ENCODE measurements at places on chromosomes 4 and X.
A peak's percentile ranks its signal among the peaks of the same experiment; 100 is the strongest.

DNA sequence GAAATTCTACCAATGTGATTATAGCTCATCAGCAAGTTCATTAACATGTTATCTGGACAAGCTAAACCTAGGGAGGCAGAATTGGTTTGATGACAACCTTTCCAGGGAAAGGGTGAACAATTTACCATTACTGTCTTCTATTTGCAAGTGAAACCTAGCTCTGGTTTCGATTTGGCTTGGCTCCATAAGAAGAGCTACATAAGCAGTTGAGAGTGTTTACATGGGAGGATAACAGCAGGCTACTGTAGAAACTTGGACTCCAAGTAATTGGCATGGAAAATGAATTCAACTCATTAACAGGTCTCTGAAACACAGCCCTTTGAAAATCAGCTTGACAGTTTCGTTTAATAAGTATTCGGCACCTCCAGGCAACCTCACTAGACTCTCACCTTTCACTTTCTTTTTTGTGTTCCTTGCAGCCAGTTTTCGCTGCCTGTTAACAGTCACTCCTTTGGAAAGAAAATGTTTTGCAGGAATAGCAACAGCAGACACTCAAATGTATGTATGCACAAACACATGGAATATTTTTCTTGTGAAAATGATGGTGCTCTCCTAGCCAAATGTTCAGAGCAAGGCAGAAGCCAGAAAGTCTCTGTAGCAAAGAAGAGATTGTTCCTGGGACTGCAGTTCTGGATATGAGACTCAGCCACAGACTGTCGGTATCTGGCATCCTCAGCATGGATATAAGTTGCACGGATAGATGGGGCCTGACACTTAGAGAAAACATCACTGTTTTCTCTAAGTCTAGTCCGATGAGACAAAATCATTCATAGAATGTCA lies 27.5 kb downstream of the POU3F4 start:
- DNase-seq, result no peak

DNA sequence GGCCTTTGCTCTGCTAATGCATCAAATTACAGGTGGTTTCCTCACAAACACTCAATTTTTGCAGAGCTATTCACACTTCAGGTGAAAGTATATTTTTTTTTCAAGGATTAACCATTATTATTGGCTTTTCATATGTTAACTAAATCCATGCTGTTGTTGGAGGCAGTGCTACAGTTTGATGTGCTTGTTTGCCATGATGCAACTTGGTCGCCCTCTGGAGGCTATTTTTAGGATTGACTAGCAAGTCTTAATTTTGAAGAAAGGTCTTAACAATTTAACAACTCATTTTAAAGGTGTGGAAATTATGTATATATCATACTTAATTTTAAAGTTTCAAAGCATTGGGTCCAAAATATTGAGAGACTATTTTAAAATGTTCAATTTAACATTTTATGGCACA lies 168.8 kb upstream of the FAM47A start:
- DNase-seq, result peak; percentile 23

- DNase-seq, result no peak
Observed at GRCh38 chr4:26197018-26197779, 123.6 kb upstream of the RBPJ start.

DNA sequence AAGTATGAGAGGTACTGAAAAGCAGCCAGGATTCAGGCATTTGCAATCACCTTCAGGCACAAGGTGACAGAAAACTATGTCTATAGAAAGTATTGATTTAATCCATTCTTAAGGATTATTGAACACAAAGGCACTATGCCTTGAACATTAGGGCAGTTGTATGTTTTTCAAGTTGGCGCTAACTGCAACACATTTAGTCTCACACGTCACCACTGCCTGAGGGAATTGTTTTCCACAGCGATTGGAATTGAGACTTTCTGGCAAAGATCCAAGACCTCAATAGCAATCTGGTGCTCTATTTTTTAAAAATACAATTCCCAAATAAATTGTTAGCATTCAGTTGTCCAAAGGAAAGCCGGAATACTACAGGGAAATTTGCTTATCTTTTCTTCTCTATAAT lies 52.7 kb upstream of the FTHL17 start:
- no peak for DNase-seq

DNA sequence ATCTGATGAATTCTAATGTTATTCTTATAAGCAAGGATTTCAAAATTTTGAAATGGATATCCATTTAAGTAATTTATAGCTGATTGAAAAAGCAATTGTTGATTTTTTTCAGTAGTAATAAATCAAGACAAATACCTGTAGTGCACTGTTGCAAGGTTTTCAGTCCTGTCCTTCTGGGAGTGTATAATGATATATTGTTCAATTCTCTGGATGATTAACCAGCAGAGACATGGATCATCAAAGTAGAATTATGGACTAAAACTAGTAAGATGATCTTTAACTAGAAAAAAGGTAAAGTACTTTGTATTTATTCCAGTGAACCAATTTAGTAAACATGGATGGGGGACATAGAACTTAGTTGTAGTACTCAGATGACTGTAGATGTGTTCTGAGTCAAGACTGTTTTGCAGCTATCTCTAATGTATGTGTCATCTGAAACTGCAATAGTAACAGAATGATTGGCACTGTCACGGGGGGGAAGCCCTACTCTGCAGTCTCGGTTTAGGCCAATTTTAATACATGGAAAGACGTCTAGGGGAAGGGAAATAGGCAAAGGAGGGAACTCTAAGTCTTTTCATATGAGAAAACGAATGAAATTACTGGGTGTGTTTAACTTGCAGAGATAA lies 121.9 kb downstream of the GLRA3 start:
- DNase-seq, result no peak

DNA sequence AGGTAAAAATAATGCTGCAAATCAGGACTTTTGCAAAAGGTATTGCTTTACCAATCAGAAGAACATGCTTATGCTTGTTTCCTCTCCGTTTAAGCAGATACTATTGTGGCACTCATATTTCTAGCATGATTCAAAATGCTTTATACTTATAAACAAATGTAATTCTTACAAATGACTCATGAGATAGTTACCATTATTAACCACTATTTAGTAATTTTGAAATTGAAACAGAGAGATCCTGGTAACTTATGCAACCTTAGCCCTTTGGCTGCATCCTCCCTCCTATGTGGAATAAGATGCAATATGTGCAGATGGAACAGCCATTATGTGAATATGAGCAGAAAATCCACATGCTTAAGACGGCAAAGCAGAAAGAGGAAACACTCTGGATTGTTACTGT lies 164.7 kb downstream of the PCDH18 start:
- DNase-seq, result no peak

DNA sequence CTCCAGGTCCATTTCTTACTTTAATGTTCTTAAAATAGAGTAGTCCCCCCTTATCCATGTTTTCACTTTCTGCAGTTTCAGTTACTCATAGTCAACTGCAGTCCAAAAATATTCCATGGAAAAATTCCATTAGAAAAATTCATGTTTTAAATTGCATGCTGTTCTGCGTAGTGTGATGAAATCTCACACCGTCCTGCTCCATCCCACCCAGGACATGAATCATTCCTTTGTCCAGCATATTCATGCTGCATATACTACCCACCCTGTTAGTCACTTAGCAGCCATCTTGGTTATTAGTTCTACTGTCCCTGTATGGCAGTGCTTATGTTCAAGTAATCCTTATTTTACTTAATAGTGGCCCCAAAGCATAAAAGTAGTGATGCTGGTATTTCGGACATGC lies 5.4 kb upstream of the PDLIM5 start:
- DNase-seq, result no peak

DNA sequence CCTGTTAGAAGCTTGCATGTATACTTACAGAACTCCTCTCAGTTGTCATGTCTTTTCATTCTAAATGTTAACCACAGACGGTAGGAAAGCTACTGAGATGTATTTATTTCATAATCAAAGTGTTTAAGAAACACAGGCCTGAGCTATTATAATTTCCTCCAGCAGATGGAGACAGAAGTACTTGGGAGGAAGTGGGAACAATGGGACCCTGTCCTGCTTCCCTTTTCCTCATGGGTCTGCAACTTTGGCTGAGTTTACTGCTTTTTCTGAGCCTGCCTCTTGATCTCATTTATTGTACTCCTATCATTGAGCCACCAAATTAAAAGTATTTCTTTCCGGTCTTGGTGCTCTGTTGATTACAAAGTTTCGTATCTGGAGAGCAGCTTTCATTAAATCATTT lies 67.7 kb upstream of the SPANXN2 start:
- DNase-seq, result no peak

DNA sequence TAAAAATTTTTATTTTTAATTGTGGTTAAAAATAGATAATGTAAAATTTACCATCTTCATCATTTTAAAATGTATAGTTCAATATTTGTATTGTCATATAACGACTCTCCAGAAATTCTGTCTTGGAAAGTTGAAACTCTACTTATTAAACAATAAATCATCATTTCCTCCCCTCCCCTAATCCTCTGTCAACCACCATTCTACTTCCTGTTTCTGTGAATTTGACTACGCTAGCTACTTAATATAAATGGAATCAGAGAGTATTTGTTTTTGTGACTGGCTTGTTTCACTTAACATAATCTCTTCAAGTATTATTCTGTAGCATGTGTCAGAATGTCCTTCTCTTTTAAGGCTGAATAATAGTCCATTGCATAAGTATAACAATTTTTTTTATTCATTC lies 729.0 kb upstream of the AADAT start:
- DNase-seq, result no peak

DNA sequence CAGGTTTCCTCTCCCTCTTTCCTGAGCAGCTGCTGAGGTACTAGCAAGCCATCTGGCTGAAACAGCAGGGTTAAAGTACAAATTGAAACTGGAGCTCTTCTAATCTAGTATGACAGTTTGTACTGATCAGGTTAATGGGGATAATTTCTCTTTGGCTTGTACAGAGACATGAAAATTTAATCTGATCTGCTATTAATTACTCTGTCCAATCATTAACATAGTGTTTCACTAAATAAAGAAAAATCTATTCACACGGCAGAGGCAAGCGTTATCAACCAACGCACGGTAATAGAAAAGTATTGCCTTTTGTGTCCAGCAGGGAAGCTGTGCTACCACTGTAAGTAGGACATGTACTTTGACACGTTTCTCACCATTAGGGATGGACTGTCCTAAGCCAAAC lies 71.1 kb downstream of the IGSF1 start:
- DNase-seq, result no peak

DNA sequence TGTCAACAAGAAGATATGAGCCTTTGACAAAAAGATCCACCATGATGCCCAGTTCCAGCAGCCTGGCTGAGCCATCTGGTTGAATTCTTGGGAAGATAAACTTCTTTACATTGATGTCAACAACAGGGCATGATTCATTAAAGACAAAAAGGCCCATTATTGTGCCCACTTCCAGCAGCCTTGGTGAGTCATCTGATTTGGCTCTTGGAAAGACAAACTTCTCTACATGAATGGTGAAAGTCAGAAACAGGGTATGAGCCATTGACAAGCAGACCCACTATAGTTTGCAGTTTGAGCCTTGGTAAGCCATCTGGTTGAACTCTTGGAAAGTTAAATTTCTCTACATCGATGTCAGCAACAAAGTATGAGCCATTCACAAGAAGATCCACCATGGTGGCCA lies 4.1 kb upstream of the CSF2RA start:
- no peak for DNase-seq

- no peak for DNase-seq
Observed at GRCh38 chrX:39813631-39814277, 284.0 kb downstream of the BCOR start.

GRCh38 chr4:22551550-22551949 lies 35.7 kb upstream of the ADGRA3 start:
- DNase-seq, result no peak

GRCh38 chrX:53939127-53939526 lies 105.1 kb downstream of the PHF8 start:
- DNase-seq, result no peak

- DNase-seq, result no peak
Observed at GRCh38 chrX:114267142-114267541, 316.7 kb upstream of the HTR2C start.

DNA sequence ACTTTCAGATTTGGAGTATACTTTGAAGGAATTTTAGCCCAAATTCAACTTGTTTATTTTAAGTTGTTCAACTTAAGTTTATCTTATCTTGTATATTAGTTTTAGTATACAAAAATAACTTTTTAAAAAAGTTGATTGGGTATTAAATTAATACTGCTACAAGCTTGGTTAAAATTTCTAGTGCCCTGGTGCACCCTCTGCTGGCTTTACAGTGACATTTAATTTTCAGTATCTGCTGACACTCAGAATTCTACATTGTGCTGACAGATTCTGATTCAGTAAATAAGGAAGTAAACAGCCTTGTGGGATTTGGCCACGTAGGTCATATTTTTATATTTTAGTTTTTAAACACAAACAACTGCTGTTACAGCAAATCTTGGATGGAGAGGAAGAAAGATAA lies 2.9 kb downstream of the EDA start:
- DNase-seq, result peak; percentile 1

- no peak for DNase-seq
Observed at GRCh38 chrX:53883196-53883595, 161.1 kb downstream of the PHF8 start.

DNA sequence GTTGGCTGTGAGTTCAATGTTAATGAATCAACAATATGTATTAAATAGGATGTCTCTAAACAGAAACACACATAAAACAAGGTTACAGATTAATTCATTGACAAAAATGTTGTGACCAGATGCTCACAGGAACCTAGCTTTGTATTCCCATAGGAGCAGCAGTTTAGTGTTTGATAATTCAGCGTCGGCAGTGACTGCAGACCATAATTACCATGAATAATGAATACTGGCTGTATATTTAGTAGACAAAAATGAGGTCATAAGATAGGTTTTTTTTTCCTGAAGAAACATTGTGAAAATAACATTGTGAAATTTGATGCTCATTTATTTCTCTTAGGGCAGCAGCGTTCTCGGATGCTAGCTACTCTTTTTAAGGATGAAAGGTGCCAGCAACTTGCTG lies 27.8 kb downstream of the COPS4 start:
- no peak for DNase-seq

DNA sequence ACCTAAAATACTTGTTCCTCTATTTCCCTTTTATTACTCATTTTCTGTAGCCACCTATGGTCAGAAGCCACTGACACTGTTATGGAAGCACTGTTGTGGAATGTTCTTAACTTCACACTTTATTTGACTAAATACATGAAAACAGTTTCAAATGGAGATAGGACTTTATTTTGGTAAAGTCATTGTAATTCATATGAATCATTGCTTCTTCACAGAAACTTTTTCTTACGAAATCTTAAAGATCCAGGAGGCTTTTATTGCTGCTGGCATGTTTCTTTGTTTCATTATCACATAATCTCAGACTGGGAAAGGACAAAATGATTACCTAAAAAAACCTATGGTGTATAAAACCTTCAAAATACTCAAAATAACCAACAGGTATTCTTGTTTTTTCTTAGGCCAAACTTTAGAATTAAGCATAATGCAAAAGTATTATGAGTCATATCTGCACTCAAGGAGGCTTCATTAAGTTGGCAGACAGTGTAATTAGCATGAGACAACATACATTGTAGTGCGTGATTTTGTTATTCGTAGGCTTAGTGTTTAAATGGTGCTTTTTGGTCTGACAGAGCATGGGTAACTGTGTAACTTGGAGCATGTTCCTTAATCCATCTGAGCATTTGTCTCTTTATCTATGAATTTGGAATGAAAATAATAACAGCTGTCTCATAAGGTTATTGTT lies 58.0 kb downstream of the SH3BGRL start:
- DNase-seq, result no peak

- peak; percentile 61 for DNase-seq
Observed at GRCh38 chr4:184473499-184474262, 669 bp downstream of the IRF2 start.
